ENCODE measurements at places on chromosomes 16 and 17. TPM values are rescaled to one million over a fixed set of nuclear protein-coding genes. Genes with fewer than 3 reads are reported as not detected.

DNA sequence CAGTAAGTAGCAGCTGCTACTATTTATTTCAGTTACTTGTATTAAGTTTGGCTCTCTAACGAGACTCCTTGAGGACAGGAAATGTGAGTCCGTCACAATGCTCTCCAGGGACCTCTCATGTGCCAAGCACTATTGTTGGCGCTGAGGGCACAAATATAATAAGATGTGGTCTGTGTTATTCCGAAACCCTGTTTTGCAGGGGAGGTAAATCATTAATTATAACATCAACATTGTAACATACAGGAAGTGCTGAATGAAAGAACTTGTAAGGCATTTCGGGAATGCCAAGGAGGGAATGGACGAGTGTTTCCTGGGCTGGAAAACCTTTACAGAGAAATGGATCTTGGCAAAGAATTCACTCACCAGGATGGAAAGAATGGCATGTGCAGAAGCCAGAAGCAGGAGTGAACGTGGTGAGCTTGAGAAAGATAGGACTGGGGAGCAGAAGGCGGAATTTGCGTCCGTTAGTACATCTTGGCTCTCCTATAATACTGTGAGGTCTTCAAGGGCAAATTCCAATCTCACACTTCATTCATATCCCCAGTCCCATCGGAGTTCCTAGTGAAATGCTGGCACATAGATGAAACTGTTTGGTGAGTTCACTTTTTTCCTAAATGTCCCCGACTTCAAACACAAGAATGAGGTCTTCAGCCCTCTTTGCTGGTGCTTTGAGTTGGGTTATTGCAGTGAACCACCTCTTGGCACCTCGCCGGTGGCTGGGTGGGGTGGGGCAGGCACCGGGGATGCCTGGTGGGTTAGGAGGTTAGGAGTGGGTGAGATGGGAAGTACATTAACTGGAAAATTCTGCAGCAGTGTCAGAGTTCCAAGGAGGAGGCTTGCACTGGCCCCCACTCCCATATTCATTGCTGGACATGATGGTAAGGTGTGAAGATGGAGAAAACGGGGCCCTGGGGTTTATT lies 11.5 kb downstream of the TAC4 start:
- peaks cover 19% of the 10 kb centered on the region for H3K4me1 ChIP-seq
- DNase-seq = peak; percentile 67
- no peak overlapping the region for H3K27ac ChIP-seq
- peaks cover 12% of the 10 kb centered on the region for H3K36me3 ChIP-seq

GRCh38 chr17:45946841-45947256 lies 52.2 kb upstream of the STH start:
- DNase-seq = no peak
- no peaks in the 10 kb centered on the region for H3K36me3 ChIP-seq
- H3K4me3 ChIP-seq = no peak overlapping the region

IRF8 gene
- not detected for total RNA-seq

GRCh38 chr17:83151056-83151441 lies 71.6 kb downstream of the METRNL start:
- H3K4me3 ChIP-seq = no peak overlapping the region
- H3K27me3 ChIP-seq = peaks cover 1% of the 10 kb centered on the region
- H3K27ac ChIP-seq = peak overlapping the region; percentile 57
- no peak for DNase-seq
- no peaks in the 10 kb centered on the region for H3K36me3 ChIP-seq
- H3K4me1 ChIP-seq = peaks cover 33% of the 10 kb centered on the region

DNA sequence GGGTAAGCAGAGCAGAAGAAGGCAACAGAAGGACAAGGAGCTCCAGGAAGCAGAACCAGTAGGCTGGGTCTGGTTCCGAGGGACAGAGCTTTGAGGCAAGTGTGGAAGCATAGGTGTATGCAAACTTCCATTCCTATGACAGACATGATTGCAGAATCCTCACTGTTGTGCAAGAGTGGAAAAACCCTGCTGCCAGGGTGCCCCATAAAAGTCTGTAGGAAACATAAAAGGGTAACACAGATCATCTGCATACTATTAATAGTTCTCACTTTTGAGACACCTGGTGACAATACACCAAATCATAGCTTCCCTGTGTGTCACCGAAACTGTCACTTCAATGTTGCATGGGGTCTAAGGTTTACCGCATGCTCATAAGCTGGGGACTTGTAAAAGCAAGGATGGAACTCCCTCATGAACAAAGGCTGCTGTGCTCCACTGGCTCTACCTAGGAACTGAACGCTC lies 39.7 kb downstream of the ARHGAP17 start:
- H3K4me3 ChIP-seq = no peak overlapping the region
- peak overlapping the region; percentile 36 for H3K27ac ChIP-seq
- H3K4me1 ChIP-seq = peaks cover 34% of the 10 kb centered on the region
- H3K36me3 ChIP-seq = peaks cover 64% of the 10 kb centered on the region
- DNase-seq = no peak

DNA sequence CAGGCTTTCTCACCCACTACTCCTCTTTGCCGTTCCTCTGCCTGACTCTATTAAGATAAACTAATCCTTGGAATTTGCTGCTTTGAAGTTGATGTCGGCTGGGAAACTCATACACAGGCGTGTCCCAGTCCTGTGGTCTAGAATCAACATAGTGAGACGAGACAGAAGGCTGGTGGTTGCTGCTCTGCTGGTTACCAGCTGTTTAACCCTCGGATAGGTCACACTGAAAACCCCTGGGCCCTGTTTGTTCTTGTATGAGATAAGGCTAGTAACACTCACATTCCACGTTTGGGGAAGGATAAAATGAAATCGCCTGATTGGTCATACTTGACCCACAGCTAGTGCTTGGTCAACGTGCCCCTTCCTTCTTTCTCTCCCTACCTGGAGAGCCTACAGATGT lies 517.0 kb downstream of the CDH13 start:
- H3K36me3 ChIP-seq = no peaks in the 10 kb centered on the region
- H3K27ac ChIP-seq = no peak overlapping the region
- H3K4me1 ChIP-seq = no peaks in the 10 kb centered on the region
- peak; percentile 13 for DNase-seq
- H3K27me3 ChIP-seq = no peaks in the 10 kb centered on the region

DNA sequence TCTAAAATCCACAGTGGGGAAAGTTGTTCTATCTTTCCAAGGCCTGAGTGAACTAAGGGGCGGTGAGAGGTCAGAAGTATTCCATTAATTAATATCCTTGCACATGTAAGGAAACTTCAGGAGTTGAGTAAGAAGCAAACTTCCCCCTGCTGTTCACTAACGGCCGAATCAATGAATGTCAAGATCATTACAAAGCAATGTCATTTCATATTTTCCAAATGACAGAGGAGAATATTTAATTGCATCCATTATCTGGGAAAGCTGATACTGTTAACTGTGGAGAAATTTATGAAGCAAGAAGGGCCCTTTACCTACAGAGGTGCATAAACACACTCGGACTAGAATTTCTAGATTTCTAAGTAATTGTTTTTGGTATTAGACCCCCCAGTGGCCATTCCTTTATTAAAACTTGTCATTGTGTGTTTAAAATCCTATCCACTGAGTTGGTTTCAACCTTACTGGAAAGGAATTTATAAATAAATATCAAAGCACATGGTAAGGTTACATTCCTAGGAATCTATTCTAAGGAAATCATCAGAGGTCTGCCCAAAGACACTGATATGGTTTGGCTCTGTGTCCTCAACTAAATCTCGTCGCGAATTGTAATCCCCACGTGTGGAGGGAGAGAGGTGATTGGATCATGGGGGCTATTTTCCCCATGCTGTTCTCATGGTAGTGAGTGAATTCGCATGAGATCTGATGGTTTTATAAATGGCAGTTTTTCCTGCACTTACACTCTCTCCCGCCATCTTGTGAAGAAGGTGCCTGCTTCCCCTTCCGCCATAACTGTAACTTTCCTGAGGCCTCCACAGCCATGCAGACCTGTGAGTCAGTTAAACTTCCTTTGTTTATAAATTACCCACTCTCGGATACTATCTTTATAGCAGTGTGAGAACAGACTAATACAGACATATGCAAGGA lies 20.4 kb upstream of the SMURF2 start:
- DNase-seq = no peak
- no peak overlapping the region for H3K27ac ChIP-seq
- H3K4me1 ChIP-seq = peaks cover 16% of the 10 kb centered on the region
- no peak overlapping the region for H3K4me3 ChIP-seq
- H3K27me3 ChIP-seq = no peaks in the 10 kb centered on the region

DNA sequence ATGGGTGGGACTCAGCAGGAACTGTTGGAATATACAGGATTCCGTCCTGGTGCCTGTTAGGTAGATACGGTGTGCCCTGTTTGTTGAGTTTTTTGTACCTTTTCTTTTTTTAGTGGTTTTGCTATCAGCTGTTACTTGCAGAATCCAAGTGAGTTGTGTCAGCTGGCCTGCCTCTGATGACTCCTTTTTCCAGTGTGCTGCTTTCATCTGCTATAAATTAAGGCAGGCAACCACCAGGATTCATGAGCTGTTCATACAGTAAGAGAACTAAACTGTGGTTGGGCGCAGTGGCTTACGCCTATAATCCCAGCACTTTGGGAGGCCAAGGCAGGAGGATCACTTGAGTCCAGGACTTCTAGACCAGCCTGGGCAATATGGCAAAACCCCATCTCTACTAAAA lies 79.9 kb downstream of the WNT3 start:
- no peaks in the 10 kb centered on the region for H3K4me1 ChIP-seq
- H3K27me3 ChIP-seq = no peaks in the 10 kb centered on the region
- H3K36me3 ChIP-seq = no peaks in the 10 kb centered on the region
- no peak for DNase-seq

GRCh38 chr16:21650521-21650920 lies 1.9 kb downstream of the IGSF6 start:
- H3K27ac ChIP-seq = no peak overlapping the region
- peaks cover 18% of the 10 kb centered on the region for H3K36me3 ChIP-seq
- H3K27me3 ChIP-seq = no peaks in the 10 kb centered on the region
- DNase-seq = no peak

MRPL28 gene
- total RNA-seq = 114 TPM

ARL17A gene
- 15.3 TPM for total RNA-seq

DNA sequence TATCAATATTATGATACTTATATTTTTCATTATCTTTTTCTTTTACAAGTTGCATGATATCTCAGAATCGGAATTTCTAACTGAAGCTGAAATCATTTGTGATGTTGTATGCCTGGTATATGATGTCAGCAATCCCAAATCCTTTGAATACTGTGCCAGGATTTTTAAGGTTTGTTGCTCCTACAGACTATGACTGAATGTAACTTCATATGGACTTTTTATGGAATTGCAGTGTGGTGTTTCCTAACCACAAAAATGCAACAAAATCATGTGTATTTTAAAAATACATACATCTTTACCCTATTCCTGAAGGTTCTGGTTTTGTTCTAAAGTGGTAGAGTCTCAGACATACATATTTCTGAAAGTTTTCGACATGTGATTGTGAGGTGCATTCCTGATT lies 58.8 kb upstream of the RHBDL3 start:
- peaks cover 8% of the 10 kb centered on the region for H3K4me1 ChIP-seq
- no peak for DNase-seq
- peaks cover 25% of the 10 kb centered on the region for H3K36me3 ChIP-seq
- H3K4me3 ChIP-seq = no peak overlapping the region

TERF2IP gene
- 53.1 TPM for total RNA-seq

- peaks cover 10% of the 10 kb centered on the region for H3K4me1 ChIP-seq
- no peak overlapping the region for H3K27ac ChIP-seq
- no peak for DNase-seq
- no peak overlapping the region for H3K4me3 ChIP-seq
- peaks cover 50% of the 10 kb centered on the region for H3K27me3 ChIP-seq
- H3K36me3 ChIP-seq = no peaks in the 10 kb centered on the region
These were observed 14.8 kb downstream of the TRARG1 start for GRCh38 chr17:1294157-1294717.

DNA sequence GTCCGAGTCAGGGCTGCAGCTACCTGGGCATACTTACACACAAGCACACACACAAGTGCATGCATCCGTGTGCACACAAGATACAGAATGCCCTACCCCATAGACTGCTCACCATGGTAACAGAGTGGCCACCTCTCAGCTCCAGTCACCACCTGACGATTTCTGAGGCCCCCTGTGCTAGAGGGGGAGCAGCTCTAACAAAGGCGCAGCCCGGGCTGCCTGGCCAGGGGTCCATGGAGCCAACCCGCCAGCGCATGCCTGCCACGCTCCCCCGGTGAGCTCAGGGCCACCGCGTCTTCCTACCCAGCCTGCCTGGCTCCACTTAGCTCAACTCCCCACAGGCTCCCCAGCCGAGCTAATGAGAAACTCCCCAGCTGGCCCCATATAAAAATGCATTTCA lies 75.5 kb downstream of the ZNF423 start:
- H3K4me3 ChIP-seq = no peak overlapping the region
- DNase-seq = no peak
- no peaks in the 10 kb centered on the region for H3K4me1 ChIP-seq

TMEM235 gene
- not detected for total RNA-seq

GRCh38 chr16:24139282-24139681 lies 116.9 kb upstream of the CACNG3 start:
- H3K27ac ChIP-seq = no peak overlapping the region
- peaks cover 7% of the 10 kb centered on the region for H3K27me3 ChIP-seq
- no peaks in the 10 kb centered on the region for H3K36me3 ChIP-seq
- no peak overlapping the region for H3K4me3 ChIP-seq
- H3K4me1 ChIP-seq = no peaks in the 10 kb centered on the region
- DNase-seq = no peak

PIK3R5 gene
- not detected for total RNA-seq

DNA sequence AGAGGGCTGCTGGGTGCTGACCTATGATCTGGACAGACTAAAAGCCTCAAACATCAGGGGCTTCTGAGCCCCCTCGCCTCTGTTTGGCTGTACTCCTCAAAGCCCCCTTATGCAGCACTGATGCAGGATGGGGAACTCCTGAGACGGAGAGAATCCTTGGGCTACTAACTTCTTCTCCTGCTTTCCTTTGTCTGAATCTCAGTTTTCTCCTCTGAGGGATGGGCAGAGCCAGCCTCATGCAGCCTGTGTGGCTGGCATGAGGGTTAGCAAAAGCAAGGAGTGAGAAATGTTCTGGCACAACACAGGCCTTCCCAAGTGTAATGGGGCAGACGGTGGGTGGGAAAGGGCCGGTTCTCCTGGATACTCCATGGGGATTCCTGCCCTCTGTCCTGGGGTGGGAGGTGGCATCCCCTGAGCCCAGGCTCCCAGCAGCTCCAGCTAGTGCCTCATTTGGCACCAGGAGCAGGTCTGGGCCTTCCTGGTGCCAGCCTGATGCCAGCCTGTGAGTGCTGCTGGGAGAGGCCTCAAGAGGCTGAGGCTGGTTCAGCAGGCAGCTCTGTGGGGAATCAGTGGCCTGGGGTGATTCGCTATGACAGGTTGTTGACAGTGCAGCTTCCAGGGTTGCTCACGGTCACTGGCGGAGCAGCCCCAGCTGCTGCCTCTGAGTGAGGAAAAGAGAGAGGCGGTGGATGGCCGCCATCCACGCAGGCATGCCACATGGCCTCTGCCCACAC lies 4.0 kb upstream of the BRD7 start:
- no peak overlapping the region for H3K4me3 ChIP-seq
- peaks cover 61% of the 10 kb centered on the region for H3K4me1 ChIP-seq
- no peak overlapping the region for H3K27ac ChIP-seq
- H3K36me3 ChIP-seq = no peaks in the 10 kb centered on the region
- no peaks in the 10 kb centered on the region for H3K27me3 ChIP-seq

GRCh38 chr17:68658999-68659780 lies 58.0 kb upstream of the FAM20A start:
- H3K27me3 ChIP-seq = 0 out of 3 replicates have a peak, but pooled peaks cover 4% of the 10 kb centered on the region
- no peaks in the 10 kb centered on the region for H3K36me3 ChIP-seq
- H3K4me3 ChIP-seq = no peak overlapping the region
- no peak for DNase-seq

HASPIN gene
- total RNA-seq = 7.8 TPM

HOXB13 gene
- not detected for total RNA-seq
